ENCODE measurements at places on chromosomes 13 and 19.

- DNase-seq: peak; percentile 9
Observed at GRCh38 chr19:38543807-38544568, 73.8 kb downstream of the MAP4K1 start.

- no peak for DNase-seq
Observed at GRCh38 chr13:27200413-27201070, 28.9 kb upstream of the USP12 start.

DNA sequence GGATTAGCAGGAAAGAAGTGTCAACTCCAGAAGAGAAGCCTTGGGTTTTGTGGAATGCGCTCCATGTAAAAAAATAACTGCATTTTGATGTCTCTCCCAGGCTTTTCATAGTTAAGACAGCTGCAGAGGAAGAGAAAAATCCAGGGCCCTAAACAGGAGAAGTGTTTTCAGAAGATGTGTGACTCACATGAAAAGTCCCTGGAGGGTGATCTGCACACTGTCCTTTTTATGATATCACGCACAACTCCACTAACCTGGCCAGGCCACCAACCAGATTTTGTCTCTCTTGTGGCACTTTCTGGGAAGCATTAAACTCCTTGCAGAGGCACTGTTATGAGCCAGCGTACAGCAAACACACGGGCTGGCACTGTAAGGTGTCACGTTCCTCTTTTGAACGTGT lies 267.3 kb downstream of the FGF9 start:
- no peak for DNase-seq

- no peak for DNase-seq
Observed at GRCh38 chr13:90375851-90376250, 971.6 kb upstream of the MIR17HG start.

- no peak for DNase-seq
Observed at GRCh38 chr13:49256841-49257240, 9.1 kb downstream of the CDADC1 start.

DNA sequence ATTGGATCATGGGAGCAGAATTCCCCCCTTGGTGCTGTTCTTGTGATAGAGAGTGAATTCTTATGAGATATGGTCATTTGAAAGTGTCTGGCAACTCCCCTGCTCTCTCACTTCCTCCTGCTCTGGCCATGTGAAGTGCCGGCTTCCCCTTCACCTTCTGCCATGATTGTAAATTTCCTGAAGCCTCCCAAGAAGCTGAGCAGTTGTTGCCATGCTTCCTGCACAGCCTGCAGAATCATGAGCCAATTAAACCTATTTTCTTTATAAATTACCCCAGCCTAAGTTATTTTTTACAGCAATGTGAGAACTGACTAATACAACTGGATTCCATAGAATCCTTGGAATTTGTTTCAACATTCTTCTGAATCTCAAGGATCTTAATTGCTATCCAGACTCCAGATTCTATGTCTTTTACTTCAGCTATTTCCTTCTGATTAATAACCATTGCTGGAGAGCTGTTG lies 328.1 kb downstream of the SLITRK5 start:
- DNase-seq: no peak

DNA sequence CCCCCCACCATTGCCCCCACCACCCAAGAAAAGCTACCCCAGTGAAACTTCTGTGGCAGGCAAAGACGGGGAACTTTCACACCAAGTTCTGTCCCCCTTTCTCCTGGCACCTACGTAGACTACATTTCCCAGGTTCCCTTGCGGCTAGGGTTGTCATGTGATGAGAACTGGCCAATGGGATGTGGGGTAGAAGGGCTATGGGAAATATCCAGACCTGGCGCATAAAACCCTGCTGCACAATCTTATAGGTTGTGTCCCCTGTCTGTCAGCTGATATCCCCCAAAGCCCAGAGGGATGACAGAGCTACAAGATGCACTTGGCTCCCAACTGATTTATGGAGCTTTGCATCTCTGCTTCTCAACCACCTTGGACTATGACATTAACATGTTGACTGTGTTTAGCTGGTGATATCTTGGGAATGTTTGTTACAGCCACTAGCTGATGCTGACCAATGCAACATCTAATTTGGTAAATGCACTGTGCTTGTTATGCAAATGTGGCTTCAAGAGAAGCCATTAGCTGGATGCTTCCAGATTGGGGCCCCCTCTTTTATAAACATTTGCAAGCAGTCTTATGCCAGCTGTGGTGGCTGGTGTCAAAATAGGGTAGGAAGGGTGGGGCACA lies 6.1 kb downstream of the SH2D3A start:
- no peak for DNase-seq

GRCh38 chr19:36128392-36128736 lies 11.5 kb upstream of the CAPNS1 start:
- no peak for DNase-seq

DNA sequence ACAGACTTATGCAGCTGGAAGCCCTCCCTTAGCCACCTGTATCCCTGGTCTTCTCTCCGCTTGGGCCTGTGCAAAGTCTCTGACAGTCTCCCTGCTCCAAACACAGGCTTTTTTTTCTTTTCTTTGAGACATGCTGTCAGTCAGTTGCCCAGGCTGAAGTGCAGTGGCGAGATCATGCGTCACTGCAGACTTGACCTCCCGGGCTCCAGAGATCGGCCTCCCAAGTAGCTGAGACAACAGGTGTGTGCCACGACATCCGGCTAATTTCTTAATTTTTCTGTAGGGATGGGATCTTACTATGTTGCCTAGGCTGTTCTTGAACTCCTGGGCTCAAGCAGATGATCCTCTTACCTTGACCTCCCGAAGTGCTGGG lies 1.6 kb downstream of the MZF1 start:
- DNase-seq: no peak

DNA sequence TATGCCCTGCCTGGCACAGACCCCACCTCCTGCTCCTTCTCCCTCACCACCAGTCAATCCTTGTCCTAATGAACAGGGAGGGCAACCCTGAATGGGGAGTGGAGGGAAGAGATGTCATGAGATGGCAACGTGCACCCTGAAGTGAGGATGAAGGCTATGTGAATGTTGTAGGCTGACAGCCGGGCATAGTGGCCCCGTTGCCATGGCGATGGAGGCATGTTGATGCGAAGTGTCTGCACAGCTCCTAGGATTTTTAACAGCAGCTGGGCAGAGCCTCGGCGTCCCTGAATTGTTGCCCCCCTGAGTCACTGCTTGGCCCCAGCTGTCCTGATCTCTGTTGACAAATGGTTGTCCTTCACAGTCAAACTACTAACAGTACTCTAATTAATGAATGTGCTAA lies 4.8 kb upstream of the ALOX5AP start:
- no peak for DNase-seq

DNA sequence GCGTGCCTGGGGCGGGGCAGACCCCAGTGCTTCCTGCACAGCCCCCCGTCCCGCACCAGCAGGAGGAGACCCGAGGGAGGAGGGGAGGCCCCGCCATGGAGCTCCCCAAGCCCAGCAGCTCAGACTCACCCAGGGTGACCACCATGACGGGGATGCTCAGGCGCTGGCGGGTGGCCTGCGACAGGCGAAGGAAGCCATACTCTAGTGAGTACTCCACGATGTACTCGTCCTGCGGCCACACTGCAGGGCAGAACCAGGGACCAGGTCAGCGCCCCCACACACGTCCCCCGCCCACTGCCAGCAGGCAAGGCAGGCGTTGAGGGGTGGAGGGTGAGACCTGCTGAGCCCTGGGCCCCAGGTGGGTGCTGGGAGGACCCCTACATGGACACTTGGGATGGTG lies 8.6 kb downstream of the TMEM259 start:
- no peak for DNase-seq

- no peak for DNase-seq
Observed at GRCh38 chr13:37427843-37428494, 170.6 kb downstream of the POSTN start.

GRCh38 chr13:79194272-79194671 lies 211.8 kb downstream of the RBM26 start:
- no peak for DNase-seq

- no peak for DNase-seq
Observed at GRCh38 chr13:34733721-34734120, 208.3 kb upstream of the NBEA start.

GRCh38 chr13:114119196-114119595 lies 13.2 kb downstream of the RASA3 start:
- no peak for DNase-seq

GRCh38 chr13:94656176-94656575 lies 54.5 kb downstream of the GPR180 start:
- no peak for DNase-seq

DNA sequence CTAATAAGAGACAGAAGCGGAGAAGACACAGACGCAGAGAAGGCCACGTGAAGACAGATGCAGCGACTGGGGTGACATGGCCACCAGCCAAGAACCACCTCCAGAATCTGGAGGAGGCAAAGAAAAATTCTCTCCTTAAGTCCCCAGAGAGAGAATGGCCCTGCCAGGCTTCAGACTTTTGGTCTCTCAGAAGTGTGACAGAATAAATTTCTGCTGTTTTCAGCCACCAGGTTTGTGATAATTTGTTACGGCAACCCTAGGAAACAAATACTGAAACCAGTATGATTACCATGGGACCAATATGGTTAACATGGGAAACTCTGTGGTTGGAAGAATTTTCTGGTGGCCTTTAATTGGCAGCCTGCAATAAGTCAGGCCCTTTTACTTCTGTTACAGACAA lies 63.9 kb upstream of the DOCK9 start:
- no peak for DNase-seq

DNA sequence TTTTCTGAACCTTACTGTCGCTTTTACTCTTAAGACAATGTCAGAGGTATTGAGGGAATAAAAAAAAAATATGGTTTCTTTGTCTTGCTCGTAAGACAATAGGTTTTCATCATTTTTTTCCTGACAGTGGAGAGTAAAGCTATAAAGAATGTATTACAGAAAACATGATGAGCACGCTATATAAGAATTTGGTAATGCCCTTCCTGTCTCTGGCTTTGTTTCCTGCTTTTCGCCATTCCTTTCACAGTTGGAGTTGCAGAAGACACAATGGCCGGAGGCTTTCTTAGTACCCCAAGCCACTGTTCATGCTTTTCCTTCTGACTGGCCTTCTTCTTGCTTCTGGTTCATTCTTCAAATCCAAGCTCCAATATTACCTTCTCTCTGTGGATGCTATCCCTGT lies 101.0 kb upstream of the DACH1 start:
- no peak for DNase-seq

DNA sequence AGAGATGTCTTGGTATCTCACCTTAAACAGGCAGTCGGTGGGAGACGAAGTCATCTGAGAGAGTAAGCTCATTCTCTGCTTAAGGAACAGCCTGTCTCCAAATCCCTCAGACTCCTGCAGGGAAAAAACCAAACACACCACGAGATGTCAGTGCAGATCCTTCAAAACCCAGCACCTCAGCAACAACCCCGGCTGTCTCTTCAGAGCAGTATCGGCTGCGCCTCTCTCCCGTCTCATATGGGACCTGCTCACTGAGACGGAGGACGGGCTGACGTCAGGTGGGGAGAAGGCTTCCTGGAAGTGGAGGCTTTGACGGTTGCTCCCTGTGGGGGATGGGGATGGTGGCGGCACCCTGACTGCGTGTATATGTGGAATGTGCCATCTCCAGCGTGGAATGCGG lies 43.6 kb downstream of the ANKRD27 start:
- no peak for DNase-seq

GRCh38 chr13:71323266-71323665 lies 543.7 kb downstream of the DACH1 start:
- no peak for DNase-seq

DNA sequence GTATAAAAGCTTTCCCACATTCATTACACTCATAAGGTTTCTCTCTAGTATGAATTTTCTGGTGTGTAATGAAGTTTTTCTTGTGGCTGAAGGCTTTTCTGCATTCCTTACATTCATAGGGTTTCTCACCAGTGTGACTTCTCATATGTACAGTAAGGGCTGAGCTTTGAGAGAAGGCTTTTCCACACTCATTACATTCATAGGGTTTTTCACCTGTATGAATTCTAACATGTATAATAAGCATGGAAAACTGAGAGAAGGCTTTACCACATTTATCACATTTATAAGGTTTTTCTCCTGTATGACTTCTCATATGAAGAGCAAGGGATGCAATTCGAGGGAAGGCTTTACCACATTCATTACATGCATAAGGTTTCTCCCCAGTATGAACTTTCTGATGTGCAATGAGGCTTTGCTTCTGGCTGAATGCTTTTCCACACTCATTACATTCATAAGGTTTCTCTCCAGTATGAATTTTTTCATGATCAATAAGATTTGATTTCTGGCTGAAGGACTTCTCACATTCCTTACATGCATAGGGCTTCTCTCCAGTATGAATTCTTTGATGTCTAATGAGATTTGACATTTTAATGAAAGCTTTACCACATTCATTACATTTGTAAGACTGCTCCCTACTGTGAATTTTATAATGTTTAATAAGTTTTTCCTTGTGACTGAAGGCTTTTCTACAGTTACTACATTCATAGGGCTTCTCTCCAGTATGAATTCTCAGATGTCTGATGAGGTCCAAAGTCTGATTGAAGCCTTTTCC lies 42.6 kb downstream of the ZNF527 start:
- no peak for DNase-seq

GRCh38 chr13:110197026-110197425 lies 109.9 kb downstream of the COL4A1 start:
- DNase-seq: no peak

DNA sequence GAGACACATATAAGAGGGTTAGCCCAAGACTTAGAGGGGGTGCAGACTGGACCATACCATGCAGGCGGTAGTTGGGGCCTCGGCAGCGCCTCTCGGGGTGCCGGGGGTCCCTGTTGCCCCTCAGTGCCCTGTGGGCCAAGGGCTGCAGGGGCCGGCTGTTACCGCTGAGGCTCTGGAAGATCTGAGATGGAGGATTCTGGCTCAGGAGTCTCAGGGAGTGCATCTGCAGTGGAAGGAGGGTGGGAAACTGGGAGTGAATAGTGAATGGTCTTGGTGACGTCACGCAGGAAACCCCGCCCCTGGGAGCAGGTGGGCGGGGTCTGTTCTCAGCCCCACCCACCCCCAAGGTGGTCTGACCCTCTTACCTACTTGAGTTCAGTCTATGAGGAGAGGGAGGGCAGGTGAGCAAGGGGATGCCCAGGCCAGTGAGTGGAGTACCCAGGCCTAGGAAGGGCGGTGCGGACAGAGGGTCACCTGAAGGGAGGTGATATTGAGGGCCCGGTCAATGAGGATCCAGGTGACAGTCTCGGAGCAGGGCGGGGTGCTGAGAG lies 1.7 kb upstream of the DBP start:
- DNase-seq: no peak

GRCh38 chr13:72458701-72459100 lies 268.7 kb downstream of the MZT1 start:
- DNase-seq: no peak

GRCh38 chr19:36876993-36877938 lies 26.6 kb downstream of the ZNF345 start:
- no peak for DNase-seq

DNA sequence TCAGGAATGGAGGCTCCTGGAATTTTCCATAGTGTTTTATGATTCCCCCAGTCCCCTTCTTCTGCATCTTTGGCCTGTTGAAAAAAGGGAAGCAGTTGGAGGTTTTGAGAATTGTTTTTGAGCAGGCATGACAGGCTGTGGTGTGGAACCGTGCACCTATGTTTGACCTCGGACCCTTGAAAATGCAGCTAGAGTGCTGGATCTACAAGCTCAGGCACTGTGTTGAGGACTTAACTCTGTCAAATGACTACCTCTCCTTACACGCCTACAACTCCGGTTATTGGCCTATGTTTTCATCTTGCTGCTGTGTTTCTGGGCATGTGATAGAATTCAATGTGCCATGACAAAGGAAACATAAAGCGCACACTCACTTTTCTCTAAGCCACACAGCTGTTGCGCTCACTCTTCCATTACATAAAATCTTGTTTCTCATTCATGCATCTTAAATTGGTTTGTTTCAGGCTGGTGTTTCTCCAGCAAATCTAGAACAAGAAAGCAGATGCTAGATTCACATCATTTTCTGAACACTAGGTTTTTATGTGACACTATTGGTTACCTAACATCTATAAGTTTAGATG lies 616.6 kb downstream of the FGF9 start:
- no peak for DNase-seq

- DNase-seq: no peak
Observed at GRCh38 chr13:29802621-29803020, 47.8 kb downstream of the UBL3 start.

Measured in tibial nerve (tissue), 4 donors.